Epithelial cell of esophagus (primary cell): ENCODE measurements at places on chromosomes 3 and 15.

DNA sequence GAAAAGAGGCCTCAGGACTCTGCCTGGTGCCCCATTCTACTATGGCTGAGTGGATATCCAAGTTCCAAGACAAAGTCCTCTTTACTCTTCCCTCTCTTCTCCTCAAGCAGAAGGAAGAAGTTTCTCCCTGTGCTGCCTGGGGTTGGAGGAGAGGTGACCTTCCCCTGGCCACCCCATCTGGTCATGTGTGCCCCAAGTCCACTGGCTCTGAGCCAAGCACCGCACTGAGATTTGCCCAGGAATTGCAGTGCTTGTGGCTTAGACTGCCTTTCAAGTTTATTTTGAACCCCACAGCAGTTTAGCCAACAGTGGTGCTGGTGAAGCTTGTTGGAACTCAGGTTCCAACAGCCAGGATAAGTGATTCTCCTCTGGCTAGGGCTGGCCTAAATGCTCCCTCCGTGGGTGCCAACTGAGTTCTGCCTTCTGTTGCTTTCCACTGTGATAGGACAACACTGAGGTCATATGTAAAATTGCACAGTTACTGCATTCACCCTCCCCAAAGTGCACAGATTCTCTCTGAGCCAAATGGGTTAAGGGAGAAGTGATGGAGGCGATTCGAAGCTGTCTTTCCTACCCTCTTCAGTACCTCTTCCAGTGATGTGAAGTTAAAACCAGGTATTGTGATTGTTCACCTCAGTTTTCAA, 69.9 kb downstream of the TMCO5A start:
- DNase-seq: no peak

DNA sequence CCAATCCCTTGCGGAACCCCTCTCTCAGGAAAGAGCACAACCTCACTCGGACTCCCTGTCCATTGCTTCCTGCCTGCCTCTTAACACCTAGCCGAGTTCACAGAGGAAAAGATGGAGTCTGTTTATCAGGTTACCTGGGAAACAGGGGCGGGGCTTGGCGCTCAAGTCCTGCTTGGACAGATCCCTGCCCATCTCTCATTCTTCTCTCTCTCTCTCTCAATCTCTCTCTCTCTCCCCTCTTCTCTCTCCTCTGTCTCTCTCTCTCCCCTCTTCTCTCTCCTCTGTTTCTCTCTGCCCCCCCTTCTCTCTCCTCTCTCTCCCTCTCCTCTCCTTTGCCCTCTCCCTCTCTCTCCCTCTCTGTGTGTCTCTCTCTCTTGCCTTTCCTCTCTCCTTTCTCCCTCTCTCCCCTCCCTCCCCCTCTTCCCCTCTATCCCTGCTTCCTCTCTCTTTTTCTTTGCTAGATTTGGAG, at the start of gene EFHB:
Gene EFHB, minus strand, starts transcription at position 120 of the 469 bp plus-strand sequence. CDS start 199 bp downstream, outside the sequence.
- DNase-seq: peak; percentile 82

DNA sequence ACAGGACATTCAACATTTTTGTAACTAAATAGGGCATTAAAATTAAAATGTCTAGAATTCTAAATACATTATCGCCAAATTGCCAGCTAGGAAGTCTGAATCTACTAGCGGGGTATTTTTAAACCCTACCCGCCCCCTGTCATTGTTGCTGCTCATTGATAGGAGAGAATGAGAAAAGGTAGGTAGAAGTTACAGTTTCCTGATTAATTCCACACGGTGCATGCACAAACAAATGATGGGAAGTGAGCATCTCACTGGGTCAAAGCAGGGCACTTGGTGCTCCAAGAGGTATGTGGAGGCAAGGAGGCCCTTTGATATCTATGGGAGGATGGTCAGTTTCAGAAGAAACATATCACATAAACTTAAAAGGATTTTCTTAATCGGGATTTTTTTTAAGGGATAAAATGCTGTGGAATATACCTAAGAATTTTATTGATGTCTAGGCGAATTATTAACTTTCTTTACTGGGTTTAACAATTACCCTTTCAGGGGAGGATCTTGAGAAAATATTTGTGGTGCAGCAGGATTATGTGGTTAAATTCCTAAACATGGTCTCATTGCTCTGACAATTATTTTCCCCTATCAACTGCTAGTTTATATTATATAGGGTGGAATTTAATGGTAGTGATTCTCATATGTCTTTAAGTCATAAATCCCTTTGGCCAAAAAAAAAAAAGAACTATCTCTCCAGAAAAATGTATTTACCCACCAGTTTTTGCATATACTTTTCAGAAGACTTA, 236.0 kb upstream of the GOLGA6L4 start:
- no peak for DNase-seq

DNA sequence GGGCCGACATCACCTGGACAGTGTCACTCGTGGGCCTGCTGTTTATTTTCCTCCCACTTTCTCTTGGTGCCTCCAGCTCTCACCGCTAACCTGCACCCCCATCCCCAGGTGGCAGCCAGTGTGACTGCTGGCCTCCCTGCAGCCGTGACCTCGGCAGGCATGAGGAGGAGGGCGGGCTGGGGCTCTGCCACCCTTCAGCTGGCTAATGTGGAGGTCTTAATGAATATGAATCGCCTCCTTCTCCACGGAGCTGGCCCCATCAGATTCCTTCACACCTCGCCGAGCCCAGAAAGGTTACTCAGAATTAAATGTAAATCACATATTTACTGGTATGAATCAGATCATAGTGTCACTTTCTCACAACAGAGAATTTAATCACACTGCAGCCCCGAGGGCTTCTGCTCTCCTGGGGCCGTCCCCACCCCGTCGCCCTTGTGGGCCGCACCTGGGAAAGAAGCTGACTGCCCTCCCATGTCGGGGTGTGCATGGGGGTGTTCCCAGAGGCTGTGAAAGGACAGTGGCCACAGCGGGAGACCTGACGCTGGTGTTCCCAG, 171.1 kb upstream of the TLE3 start:
- peak; percentile 32 for DNase-seq

- no peak for DNase-seq
Measured at GRCh38 chr3:188239035-188239434, 85.1 kb downstream of the LPP start.

- DNase-seq: no peak
Measured at GRCh38 chr15:29456255-29456654, 186.6 kb upstream of the NSMCE3 start.

GRCh38 chr3:179036226-179036625, 35.4 kb downstream of the ZMAT3 start:
- DNase-seq: no peak

GRCh38 chr3:127808197-127808596, 14.1 kb downstream of the MGLL start:
- DNase-seq: no peak

- DNase-seq: no peak
Measured at GRCh38 chr3:156915372-156915771, 89.2 kb downstream of the LEKR1 start.

DNA sequence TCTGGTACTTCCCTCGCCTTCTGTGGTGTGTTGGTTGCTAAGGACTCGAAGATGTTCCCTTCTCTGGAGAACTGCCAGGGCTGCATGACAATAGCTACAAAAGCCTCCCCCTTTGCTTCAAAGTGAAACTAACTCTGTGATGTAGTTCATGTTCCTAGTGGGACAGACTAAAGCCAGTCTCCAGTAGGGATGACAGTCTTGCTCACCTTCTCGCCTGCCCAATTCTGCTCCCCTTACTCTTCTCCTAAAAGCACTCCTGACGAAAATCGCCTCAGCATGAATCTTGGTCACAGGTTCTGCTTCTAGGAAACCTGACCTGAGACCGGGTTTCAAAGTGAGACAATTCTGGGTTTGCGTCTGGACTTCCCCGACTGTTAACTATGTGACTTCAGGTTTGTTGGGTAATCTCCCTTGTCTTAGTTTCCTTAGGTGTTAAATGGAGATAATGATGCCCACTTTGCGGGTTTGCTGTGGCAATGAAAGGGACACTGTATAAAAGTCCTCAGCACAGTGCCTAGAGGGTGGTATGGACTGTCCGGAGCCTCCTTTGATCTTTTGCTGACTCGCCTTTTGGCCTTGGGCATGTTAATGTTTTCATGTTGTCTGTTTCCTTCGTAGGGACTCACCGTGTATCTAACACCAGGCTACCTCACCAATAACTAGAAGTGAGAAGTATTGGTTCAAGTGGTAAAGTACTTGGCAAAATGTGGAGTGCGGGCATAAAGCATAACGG, 24.9 kb upstream of the THRB start:
- DNase-seq: no peak

DNA sequence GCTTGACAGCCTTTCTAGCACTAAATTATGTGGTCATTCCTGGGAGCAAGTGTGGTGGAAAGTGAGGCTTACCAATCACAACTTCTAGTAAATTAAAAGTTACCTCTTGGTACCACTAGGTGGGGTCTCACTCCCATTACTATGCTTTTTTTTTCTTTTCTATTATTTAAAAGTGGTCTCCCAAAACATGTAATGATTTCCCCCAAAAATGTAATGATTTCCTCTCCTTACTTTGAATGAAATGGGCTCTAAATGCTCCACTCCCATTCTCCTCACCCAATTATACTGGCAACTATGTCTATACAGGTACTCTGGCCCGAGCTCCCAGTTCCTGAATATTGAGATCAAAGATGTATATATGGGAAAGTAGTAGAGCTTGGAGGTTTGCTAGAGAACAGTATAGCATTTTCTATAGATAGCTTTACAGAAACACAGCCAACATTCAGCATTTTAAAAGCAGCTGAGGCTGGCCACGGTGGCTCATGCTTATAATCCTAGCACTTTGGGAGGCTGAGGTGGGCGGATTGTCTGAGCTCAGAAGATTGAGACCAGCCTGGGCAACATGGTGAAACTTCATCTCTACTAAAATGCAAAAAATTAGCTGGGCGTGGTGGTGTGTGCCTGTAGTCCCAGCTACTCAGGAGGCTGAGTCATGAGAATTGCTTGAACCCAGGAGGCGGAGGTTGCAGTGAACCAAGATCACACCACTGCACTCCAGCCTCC, 70.9 kb downstream of the DCUN1D1 start:
- peak; percentile 25 for DNase-seq
